ENCODE measurements at places on chromosomes 2 and 18.

DNA sequence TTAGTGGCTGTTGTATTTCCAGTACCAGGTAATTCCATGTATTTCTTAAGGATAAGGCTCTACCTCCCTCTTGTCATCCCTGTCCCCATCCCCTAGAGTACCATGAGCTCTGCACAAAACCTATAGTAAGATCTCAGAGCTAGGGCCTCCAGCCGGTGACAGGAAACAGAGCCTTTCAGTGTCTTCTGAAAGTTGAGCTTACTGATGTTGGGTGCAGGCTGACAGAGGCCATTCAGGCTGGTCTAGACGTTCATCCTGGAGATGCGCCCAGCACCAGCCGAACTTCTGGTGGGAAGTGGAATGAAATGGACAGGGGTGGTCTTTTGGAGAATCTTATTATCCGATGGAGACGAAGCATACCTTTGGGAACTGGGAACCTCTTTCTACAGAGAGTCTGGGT is 16.7 kb upstream of the LYPD6B start:
- no peak for DNase-seq

DNA sequence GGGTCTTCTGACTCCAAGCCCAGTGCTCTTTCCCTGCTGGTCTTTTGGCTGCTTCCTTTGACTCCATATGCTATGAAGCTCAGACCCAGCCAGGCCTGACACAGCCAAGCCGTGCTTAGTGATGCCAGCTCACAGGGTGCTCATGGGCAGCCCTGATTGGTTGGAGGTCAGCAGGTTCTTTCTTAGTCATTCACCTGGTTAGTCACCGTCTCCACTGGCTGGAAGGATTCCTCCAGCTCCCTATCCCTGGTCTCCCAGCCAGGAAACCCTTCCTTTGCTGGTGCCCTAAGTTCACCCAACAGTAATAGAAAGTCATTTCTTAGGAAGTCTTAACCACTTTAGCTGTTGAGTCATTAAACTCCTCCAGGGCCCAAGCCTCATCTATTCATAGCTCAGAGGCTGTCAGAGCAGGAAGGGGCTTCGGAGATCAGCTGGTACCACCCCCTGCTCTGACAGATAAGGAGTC is 3.9 kb downstream of the KCNK3 start:
- no peak for DNase-seq

GRCh38 chr18:30451981-30452380 is 590.6 kb downstream of the DSC3 start:
- DNase-seq: no peak

- no peak for DNase-seq
These were observed 72.8 kb upstream of the TMEFF2 start for GRCh38 chr2:192267484-192267883.
